ENCODE measurements at places on chromosomes 13 and 19.

GRCh38 chr13:90177512-90177911 lies 1170.0 kb upstream of the MIR17HG start:
- DNase-seq, result no peak

DNA sequence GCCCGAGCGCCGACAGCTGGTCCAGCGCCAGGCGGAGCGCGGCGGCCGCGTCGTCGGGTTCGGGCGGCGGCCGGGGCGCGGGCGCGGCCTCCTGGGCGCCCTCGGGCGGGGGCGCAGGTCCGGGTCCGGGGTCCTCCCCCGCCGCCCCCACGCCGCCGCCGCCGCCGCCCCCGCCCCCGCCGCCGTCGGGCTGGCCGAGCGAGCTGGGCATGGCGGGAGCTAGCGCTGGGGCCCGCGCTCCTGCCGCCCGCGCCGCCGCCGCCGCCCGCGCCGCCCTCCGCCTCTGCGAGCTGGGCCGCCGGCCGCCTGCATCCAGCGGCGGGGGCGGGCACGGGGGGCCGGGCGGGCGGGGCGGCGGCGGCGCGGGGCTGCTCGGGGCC lies 287 bp downstream of the MEX3D start:
- DNase-seq, result no peak

DNA sequence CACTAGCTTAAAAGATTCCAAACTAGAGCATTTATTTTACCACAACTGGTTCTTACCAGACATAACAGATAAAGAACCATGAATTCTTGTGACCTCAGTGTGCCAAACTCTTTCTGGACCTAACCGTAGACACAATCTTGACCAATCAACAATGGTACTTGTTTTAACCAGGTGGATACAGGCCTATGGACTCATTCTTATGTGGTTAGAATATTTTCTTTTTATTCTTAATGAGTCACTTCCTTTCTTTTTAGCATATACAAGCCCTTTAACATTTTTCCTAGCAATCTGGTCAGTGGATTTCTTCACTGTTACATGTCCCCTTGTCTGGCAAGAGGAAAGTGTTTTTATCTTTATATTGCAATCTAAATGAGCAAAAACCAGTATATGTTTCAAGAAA lies 792.1 kb upstream of the SPRY2 start:
- DNase-seq, result no peak

DNA sequence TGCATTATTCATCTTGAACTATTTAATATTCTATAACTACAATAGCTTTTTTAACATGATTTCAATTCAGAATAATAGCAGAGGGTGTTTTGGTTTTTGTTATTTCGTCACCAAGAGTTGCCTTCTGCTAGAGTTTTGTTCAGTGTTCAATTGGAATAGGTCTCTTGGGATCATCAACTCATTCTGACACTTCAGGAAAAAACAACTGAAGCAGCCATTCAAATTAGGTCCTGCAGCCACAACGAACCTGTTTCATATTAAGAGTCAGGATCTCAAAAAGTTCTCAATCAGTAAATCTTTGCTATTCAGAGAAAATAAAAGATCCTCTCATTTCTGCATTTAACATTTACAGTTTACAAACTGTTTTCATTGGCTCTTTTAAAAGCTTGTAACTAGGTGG lies 2.4 kb upstream of the CHAMP1 start:
- DNase-seq, result no peak

- no peak for DNase-seq
Observed at GRCh38 chr13:23449398-23450162, 16.1 kb upstream of the SACS start.

GRCh38 chr13:106468207-106468606 lies 67.3 kb downstream of the EFNB2 start:
- DNase-seq, result no peak

GRCh38 chr19:38915329-38916321 lies 3.6 kb upstream of the CCER2 start:
- DNase-seq, result no peak

DNA sequence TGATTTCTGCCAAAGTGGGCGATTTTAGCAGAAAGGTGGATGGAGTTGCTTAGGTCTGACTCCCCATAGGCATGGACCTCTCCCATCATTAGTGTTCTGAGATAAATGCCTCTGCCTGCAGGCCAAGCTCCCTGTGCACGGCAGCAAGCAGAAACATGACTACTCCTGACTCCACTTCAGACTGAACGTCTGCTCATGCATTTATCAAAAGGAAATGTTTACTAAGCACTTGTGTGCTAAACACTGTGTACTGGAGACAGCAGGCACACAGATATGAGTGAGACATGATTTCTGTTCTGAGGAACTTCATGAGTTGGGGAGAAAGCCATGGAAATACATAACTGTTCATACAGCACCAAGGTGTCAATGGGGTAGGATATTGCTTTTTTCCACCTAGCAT lies 149.6 kb downstream of the MIPEP start:
- no peak for DNase-seq

DNA sequence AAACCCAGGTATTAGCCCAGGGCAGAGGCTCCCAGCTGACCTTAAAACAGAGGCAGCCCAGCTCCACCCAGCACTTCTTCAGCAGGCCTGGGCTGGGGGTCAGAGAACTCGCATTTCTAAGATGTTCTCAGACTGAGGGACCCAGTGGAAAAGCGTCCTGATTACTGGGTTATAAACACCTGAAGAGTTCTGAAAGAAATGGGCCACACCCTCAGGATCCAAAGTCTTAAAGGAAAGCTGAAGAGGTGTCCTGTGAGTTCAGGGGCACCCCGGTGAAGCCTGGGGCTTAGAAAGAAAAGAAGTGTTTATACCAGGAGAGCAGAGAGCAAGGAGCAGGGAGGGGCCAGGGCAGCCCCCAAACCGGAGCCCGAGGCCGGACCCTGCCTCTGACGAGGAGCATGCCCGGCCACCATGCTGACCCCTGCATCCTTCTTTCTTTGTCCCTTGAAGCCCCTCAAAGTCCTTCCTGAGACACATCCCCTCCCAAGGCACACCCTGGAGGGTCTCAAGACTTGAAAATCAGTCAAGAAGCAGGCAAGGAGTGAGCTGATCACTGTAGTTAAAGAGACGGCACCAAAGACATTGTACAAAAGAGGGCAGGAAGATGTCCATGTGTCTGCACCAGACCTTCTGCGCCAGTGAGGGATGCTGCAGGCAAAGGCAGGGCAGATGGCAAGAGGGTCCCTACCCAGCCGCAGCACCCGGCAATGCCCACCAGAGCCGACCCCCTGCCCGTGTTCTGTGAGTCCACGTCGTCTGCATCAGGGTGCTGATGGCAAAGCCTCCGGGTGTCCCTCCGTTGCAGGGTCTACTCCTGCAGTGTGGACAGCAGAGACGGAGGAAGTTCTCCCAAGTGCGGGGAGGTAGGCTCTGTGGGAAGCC lies 10.6 kb upstream of the RAB20 start:
- peak; percentile 78 for DNase-seq

DNA sequence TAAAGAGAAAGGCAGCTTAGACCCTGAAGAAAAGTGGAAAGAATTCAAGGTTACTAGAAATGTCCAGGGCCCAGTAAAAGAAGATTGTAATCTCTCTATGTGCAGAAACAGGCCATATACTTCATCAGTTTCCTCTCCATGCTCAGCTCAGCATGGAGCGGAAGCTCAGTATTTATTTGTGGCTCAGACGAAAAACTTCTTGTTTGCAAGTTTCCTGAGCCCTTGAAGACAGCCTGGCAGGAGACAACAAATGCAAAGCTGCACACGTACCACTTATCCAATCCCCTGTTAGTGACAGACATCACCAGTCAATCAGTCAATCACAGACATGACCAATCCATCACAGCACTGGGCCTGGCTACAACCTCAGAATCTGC lies 8.1 kb upstream of the KLF2 start:
- no peak for DNase-seq

DNA sequence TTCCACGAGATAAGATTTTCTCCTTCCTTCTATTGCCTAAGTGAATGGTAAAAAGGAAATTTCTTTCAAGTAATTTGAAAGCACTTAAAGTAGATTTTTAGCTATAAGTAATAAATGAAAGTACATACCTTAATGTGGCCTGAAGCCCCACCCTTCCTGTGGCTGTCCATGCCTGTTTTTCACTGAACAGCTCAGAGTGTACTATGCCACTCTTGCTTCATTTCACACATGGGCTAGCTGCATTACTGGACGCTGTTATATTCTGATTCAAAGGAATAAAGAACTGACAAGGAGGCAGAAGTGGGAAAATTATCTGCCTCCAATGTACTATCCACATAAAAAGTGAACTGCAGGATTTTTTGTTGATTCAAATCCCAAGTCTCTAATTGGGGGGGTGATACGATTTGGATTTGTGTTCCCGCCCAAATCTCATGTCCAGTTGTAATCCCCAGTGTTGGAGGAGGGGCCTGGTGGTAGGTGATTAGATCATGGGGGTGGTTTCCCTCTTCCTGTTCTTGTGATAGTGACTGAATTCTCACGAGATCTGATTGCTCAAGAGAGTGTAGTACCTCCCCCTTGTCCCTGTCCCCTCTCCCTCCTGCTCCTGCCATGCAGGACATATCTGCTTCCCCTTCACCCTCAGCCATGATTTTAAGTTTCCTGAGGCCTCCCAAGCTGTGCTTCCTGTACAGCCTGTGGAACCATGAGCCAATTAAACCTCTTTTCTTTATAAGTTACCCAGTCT lies 154.7 kb upstream of the SGCG start:
- no peak for DNase-seq

GRCh38 chr13:51298812-51299211 lies 40.7 kb upstream of the SERPINE3 start:
- DNase-seq, result no peak

GRCh38 chr13:35881360-35881759 lies 249.8 kb downstream of the DCLK1 start:
- DNase-seq, result no peak

- DNase-seq, result no peak
Observed at GRCh38 chr13:24196593-24197197, 36.2 kb downstream of the SPATA13 start.

DNA sequence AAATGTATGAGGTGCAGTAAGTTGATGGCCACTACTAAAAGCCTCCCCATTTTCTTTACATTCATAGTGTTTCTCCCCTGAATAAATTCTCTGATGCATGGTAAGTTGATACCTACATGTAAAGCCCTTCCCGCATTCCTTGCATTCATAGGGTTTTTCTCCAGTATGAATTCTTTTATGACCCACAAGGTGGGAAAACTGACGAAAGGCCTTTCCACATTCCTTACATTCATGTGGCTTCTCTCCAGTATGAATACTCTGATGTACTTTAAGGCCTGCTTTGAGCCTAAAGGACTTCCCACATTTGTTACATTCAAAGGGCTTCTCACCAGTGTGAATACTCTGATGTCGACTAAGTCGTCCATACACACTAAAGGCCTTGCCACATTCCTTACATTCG lies 20.5 kb downstream of the ZNF607 start:
- no peak for DNase-seq

DNA sequence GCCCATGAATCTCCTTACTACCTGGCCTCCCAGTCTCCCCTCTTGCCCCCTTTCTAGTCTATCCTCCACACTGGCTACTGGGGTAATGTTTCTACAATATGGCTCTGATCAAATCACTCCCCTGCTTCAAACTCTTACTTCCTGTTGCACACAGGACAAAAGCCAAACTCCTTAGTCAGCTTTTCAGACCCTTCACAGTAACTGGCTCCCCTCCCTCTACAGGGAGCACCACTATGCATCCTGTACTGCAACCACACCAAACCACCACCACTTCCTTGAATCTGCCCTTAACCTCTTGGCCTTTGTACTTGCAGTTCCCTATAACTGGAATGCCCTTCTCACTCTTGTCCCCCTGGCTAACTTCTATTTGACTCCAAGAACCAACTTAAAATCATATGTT lies 32.2 kb downstream of the DEDD2 start:
- no peak for DNase-seq

DNA sequence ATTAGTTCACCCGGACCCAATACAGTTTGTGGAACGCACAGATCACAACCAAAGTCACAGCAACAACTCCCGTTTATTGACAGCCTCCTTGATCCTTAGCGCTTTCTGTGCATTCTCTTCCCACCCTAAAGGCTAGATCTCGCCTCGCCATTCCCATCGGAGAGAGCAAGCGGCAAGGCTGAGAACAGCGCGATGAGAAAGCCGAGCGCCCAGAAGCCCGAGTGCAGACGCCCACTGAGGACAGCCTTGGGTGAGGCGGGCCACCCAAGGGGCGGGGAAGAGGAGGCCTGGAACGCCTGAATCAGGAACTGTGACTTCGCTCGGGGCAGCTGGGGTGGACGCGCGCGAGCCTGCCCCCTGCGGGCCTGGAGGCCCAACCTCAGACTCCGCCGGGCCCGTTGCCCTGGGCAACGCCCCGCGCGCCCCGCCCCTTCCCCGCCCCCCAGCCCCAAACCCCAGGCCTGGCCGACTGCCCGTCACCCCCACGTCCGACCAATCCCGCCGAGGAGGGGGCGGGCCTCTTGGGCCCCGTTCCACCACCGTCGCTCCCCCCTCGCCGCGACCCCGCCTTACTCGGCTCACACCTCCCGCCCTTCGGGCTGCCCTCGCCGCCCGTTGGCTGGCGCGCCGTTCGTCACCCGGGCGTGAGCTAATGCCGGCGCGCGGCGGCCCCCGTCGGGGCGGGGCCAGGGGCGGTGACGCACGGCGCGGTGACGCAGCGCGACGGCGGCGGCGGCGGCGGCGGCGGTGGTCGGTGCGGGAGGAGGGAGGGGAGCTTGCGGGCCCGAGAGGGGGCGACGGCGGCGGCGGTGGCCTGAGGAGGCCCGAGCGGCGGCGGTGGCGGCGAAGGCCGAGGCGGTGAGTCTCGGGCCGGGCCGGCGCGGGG lies at the start of gene SAMD4B:
Gene SAMD4B, plus strand, starts transcription at position 703 of the 886 bp plus-strand sequence. CDS start 14,473 bp downstream, outside the sequence.
- peak; percentile 100 for DNase-seq

GRCh38 chr13:85386424-85386823 lies 412.8 kb downstream of the SLITRK6 start:
- DNase-seq, result no peak

DNA sequence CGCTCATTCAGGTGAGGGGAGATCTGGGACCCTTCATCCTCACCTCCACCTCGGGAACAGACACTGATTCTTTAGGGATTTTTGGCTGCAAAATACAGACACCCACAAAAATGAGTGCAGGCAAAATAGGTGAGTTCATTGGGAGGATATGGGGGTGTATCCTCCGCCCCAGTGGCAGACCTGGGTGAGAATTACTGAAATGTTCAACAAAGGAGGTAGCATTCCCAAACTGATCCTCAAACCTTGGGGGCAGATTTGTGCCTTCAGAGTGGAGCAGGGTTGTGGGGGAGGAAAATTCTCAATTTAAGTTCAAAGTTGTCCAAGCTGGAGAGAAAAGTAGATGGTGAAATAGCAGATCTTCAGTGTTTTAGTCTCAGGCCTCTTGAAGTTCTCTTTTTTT lies 31.3 kb upstream of the SIN3B start:
- DNase-seq, result no peak

GRCh38 chr13:33033986-33034385 lies 17.8 kb downstream of the KL start:
- no peak for DNase-seq

GRCh38 chr13:45055902-45056648 lies 64.2 kb upstream of the GTF2F2 start:
- no peak for DNase-seq

GRCh38 chr13:62846302-62846701 lies 1430.7 kb upstream of the PCDH20 start:
- no peak for DNase-seq

- DNase-seq, result peak; percentile 93
Observed at GRCh38 chr19:8423817-8424223, 10.7 kb downstream of the MARCHF2 start.
